ENCODE measurements at places on chromosomes 12 and 14. TPM values are rescaled to one million over a fixed set of nuclear protein-coding genes. Genes with fewer than 3 reads are reported as not detected.

GRCh38 chr12:129550353-129550752 is 353.5 kb downstream of the TMEM132D start:
- no peak for DNase-seq

DNA sequence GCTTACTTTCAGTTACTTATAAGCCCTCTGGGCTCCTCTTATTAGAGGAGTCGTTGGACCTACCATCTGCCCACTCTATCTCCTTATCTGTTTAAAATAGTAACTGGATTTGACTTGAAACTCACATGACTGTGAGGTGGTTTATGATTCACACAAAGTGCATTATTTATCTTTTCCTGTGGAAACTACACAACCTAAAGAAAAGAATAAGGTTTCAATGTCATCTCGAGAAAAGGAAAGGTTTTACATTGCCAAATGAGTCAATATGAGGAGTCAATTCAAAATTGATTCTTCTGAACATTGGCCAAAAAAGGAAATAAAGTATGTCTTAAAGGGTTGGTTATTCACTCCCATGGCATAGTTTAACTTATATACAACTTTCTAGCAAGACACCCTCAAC is 225.0 kb upstream of the G2E3 start:
- DNase-seq: peak; percentile 10

DNA sequence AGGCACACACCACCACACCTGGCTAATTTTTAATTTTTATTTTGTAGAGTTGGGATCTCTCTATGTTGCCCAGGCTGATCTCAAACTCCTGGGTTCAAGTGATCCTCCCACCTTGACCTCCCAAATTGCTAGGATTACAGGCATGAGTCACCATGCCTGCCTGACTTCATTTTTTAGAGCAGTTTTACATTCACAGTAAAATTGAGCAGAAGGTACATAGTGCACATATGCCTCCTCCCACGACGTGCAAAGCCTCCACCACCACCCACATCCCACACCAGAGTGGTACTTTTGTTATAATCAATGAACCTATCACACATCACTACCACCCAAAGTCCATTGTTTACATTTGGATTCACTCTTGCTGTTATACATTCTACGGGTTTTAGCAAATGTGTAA is 62.5 kb upstream of the PLEKHG3 start:
- DNase-seq: no peak

- peak; percentile 17 for DNase-seq
These were observed 92.9 kb downstream of the KSR2 start for GRCh38 chr12:117875744-117876435.

DNA sequence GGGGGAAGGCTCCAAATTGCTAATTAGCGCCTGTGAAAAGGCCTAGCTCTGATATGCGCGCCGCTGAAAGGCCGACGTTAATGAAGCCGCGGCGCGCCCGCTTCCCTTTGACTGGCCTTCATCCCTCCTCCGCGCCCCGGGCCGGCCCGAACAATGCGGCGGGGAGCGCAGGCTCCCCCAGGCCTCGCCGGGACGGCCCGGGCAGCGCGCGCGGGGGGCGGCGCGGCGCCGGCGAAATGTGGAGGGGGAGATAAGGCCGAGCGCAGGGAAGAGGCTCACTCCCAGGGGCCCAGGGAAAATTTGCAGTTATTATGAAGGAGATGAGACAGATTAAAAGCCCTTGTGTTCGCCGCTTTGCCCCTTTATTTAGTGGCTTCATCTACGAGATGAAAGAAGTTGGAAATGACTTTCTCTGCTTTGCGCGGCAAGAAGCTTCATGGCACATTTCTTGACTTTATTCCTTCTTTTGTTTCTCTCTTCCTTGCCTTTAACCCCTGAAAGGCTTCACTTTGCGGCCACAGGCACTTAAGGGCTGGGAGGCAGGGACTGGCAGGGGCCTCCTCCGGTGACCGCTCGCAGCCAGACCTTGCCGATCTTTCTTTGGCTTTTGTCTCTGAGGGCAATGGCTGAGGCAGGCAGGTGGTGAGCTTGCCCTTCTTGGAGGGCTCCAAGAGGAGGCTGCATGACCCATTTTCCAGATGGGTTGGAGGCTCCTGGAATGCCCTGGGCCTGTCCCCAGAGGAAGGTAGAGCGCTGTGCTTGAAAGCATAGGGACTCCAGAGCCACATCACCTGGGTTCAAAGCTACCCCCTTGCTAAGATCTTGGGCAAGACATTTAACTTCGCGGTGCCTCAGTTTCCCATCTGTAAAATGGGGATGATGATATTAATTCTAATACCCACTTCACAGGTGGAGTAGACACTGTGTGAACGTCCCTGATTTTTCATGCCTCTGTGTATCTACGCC is 12.7 kb upstream of the GPATCH2L start:
- no peak for DNase-seq

GRCh38 chr12:122473543-122474323 is 27.0 kb downstream of the ZCCHC8 start:
- DNase-seq: no peak

DNA sequence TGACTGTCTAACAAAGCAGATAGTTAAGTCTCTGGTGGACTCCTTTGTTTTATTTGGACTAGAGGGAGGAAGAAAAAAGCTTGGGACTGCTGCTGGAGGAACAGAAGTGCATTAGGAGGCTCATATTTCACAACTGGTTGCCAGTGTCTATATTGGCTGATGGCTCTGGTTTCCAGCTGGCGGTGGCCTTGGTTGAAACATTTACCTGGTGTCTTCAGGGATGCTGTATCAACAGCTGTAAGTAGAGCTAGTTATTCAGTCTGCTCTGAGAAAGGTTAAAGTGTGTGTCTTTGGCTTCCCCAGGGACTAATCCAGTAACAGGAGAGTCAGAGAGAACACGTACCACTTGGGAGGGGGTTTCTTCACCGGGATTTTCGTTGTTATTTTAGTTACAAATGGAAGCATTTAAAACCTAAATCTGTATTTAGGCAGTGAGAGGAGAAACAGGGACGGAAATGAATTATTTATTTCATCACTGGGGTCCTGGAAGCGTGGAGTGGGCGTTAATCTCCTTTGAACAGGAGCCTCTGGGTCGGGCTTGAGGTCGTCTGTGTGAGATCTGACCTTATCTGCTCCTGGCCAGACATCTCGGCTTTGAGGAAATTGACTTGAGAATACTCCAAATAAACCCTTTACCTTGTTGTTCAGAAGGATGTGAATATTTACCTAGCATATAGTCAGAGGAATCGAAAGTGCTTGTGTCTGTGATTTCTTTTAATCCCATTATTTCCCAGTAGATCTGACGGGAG is 149.9 kb downstream of the NRXN3 start:
- no peak for DNase-seq

- no peak for DNase-seq
These were observed 368.2 kb downstream of the NAV3 start for GRCh38 chr12:78198896-78199295.

- DNase-seq: no peak
These were observed 6.2 kb downstream of the SERPINA1 start for GRCh38 chr14:94382099-94382715.

DNA sequence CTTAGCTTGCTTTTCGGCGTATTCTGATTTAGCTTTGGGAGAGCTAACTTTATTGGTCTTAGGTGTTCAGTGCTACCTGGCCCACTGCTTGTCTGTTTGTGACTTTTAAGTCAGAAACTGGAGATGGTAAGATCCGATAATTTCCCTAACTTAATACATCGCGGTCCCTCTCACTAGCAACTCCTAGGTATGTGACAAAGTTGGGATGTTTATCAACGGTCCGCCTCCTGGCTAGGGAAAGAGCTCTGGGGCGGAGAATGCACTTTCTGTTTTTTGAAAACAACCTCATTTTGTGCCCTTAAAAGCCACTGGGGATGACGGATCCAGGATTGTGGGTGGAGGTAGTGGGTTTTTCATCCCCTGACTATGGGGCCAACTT is 1.2 kb downstream of the CDKN1B start:
- no peak for DNase-seq

- DNase-seq: no peak
These were observed 268.7 kb downstream of the TMEM132D start for GRCh38 chr12:129635021-129635685.

DNA sequence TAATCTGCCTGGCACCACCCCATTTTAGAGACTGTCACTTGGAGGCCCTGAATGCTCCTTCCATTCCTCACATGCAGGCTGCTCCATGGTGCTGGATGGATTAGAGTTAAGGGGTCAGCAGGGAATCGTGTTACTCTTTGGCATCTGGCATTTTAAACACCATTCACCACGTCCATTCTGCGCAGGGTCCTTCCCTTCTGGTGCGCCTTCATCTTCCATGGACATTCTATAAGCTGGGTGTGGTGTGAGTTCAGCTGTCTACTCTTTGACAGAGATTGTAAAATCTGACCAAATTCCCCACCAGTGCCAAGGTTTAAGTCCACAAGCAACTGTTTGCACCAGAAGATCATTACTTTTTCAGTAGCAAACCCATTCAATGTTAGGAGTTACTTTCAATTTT is 47.8 kb downstream of the GIT2 start:
- DNase-seq: no peak

DNA sequence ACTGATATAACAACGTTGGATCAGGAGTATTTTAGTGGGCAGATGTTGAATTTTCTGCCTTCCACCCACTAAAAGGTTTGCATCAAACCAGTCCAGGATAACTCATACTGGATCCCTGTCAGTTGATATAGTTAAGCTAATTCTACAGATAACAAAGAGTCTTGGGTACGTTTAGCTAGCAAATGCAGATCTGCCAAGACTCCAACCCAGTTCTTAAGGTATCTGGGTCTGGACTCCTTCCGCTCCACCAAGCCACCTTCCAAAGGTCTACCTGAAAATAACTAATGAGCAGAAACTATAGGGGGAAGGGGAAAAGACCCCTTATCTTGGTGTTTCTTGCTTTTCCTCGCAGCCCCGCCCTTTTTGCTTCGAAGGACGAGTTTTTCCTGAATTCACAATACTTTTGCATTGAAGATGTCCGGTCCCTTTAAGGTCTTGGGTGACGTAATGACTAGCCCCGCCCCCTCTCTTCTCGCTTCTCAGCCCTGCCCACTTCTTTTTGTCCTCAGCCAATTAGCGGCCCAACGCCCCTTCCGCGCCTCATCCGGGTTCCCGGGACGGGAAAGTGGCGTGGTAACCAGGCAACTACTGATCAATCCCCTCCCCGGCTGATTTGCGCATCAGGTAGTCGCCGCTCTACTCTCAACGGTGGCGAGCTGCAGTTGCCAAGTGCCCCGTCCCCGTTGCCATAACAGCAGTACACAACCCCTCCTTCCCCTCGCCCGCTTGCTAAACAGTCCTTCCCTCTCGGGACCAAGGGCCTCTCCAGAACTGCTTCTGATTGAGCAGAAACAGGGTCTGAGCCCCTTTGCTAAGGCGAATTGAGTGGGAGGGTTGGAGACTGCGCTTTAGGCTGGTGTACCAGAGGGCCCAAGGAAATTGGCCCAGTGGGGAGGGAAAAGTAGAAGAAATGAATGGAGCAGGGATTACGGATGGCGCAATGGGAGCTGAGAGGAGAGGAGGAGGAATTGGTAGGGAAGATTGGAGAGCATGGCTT is at the start of gene LRRC23:
Gene LRRC23, plus strand, starts transcription at position 543 of the 997 bp plus-strand sequence. CDS start 812 bp downstream, outside the sequence.
- peak; percentile 94 for DNase-seq

- no peak for DNase-seq
These were observed 351.2 kb downstream of the SLC6A15 start for GRCh38 chr12:84561351-84561750.

OR10G2 gene
- not detected for total RNA-seq

RNASE7 gene
- total RNA-seq: not detected

ENDOU gene
- not detected for total RNA-seq

ASIC1 gene
- total RNA-seq: 9.5 TPM

SIX1 gene
- 3.9 TPM for total RNA-seq

Data from HT1080 (cell line).